ENCODE measurements at places on chromosomes 1 and 21.

GRCh38 chr1:239987103-239987745 is 104.5 kb upstream of the FMN2 start:
- DNase-seq, result no peak

- no peak for DNase-seq
These were observed 4.2 kb downstream of the HIVEP3 start for GRCh38 chr1:41914516-41914915.

- DNase-seq, result no peak
These were observed 36.7 kb upstream of the MAGI3 start for GRCh38 chr1:113353580-113353979.

GRCh38 chr1:3504822-3505153 is 50.3 kb downstream of the ARHGEF16 start:
- DNase-seq, result no peak

GRCh38 chr1:180250883-180251509 is 20.9 kb downstream of the LHX4 start:
- no peak for DNase-seq

- DNase-seq, result no peak
These were observed 24.0 kb downstream of the ECE1 start for GRCh38 chr1:21266119-21266774.

DNA sequence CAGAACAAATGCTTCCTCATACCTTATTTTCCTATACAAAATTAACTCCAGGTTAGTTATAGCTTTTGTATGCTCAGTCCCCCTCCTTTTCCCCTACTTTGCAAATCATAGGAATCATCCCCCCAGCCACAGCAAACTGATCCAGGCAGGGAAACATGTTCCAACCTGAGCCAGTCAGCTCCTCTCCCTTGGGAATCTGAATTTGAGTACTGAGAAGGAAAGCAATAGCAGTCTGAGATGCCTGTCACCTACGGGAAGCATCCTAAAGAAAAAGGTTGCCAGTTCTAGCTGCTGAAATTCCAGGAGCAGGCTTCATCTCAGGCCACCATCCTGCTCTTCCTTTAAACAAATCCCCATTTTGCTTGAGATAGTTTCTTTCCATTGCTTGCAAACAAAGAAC is 6.9 kb downstream of the ADSS2 start:
- DNase-seq, result no peak
